ENCODE measurements at places on chromosomes 2 and 18.
A peak's percentile ranks its signal among the peaks of the same experiment; 100 is the strongest.

DNA sequence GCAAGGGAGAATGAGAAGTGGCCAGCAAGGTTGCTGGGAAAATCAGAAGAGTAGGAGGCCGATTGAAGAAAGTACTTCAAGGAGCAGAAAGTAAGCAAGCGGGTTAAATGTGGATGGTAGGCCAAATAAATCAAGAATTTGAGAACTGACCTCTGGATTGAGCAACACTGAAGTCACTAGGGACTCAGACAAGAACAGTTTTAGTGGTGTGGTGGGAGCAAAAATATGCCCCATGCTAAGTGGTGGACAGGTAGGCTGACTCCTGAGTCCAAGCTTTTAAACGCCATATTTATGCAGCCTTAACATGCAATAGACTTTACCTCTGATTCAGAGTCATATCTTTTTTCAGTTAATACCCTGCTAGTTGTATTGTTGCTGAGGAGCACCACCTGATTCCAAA is 4.5 kb downstream of the TRABD2A start:
- no peak for DNase-seq

- DNase-seq: no peak
Observed at GRCh38 chr2:239160226-239161143, 240.3 kb downstream of the HDAC4 start.

DNA sequence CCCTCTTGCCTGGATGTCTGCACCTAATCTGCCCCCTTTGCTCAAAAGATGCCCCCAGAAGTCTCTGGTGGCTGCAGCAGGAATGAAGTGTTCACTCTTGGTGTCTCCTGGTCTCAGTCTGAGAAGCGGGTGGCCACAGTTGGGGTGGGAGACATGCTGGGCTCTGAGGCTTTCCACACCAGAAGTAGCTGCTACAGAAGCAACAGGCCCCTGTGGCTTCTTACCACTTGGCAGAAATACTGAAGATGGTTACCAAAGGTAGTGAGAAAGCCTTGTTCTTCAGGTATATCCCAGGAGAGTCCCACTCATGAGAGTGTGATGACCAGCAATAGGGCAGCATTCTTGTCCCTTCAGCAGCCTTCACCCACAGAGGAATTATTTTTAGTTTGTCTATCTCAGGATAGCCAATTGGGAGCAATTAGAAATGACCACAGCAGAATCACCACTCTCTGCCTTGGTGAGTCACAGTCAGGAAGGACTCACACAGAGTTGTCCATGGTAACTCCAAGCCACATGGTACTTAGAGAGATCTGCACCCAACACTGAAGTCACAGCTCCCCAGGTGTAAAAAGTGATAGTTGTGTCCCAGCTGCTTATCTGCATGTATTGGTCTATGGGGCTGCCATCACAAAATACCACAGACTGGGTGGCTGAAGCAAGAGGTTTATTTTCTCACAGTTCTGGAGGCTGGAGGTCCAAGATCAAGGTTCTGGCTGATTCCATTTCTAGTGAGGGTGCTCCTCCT is 169.8 kb upstream of the ID2 start:
- peak; percentile 39 for DNase-seq

DNA sequence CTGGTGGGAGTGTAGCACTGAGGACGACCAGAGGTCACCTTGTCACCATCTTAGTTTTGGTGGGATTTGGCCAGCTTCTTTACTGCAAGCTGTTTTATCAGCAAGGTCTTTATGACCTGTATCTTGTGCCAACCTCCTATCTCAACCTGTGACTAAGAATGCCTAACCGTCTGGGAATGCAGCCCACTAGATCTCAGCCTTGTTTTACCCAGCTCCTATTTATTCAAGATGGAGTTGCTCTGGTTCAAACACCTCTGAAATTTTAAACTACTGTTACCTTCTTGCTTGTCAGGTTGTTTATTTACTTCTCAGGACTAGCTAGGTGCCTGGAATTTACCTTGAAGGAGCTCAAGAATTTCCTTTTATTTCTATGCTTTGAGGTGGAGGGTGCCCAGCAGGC is 9.5 kb upstream of the KCNG3 start:
- DNase-seq: no peak

- DNase-seq: no peak
Observed at GRCh38 chr2:122706757-122707223, 951.3 kb downstream of the TSN start.

- no peak for DNase-seq
Observed at GRCh38 chr2:136916131-136916530, 150.8 kb downstream of the THSD7B start.

GRCh38 chr2:23412556-23413155 is 27.7 kb downstream of the KLHL29 start:
- no peak for DNase-seq

- DNase-seq: no peak
Observed at GRCh38 chr2:237883951-237884446, 24.6 kb downstream of the RAMP1 start.

- DNase-seq: no peak
Observed at GRCh38 chr2:145807968-145808367, 1288.0 kb upstream of the ZEB2 start.

- DNase-seq: no peak
Observed at GRCh38 chr2:65576861-65577601, 144.6 kb upstream of the SPRED2 start.

GRCh38 chr2:146130290-146130689 is 1610.4 kb upstream of the ZEB2 start:
- no peak for DNase-seq

DNA sequence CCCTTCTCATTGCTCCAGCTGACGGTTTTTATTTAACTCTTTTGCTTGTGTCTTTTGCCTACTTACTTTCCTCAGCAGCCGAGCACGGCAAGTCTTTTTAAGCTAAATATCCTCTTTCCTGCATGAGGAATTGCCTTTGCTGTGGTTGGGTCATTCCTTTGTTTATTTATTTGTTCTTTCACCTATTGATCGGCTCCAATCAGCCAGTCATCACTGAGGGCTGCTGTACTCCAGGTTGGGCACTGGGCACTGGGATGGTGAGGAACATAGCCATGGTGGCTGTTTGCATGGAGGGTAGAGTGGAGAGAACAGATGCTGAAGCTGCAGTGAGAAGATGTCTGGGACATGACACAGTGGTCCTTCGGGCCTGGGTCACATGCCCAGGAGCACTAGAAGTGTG is 105.2 kb downstream of the CTIF start:
- DNase-seq: no peak

DNA sequence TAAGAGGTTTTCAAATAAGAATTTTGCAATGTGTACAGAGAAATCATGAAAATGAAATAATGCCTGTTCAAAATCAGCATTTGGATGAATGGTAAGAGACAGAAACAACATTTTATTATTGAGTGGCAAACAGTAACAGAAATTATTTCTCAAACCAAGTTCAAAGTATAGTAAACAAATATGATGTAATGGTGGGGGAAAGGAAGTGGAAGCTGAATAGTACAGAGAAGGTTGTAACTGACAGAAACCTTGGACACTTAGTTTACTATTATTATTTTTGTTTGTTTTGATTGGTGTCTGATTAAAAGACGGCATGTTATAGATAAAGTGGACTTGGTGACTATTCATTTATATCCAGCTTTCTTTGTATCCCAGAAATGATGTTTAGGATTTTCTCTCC is 1637.4 kb upstream of the ACVR2A start:
- DNase-seq: no peak

- no peak for DNase-seq
Observed at GRCh38 chr18:49859021-49859359, 45.7 kb upstream of the ACAA2 start.

GRCh38 chr2:138455691-138456090 is 45.9 kb upstream of the SPOPL start:
- no peak for DNase-seq

DNA sequence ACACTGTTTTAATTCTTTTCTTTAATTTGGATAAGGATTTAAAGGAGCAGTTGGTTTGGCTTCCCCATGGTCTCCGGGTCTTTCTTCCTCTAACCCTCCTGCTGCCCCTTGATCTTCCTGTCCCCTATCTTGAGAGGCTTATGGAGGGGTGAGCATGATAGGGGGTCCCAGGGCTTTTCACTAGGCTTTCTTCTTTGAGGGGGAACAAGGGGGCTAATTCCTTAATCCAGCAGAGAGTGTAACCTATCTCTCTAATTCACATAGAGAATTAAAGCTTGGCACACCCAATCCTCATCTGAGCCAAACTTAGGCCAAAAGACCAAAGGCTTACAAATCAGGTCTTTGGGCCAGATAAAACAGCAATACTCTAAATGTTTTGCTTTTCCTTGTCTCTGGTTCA is 21.5 kb upstream of the C2orf66 start:
- no peak for DNase-seq

DNA sequence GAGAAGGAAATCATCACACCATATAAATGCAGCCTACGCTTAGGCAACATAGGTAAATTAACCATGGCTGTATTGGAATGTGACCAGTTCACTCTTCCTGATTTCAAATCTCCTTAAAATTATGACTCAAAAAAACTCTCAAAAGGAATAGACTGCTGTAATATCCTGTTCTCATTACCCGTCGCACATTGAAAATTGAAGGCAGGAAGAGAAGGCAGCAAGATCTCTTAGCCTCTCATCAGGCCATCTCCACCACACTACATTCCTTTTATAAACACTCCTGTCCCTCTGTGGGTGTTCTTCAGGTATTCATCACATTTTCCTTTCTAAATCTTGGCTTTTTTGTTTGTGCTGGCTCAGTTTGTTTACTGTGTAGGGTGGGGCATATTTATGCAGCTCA is 83.2 kb downstream of the PPP1R1C start:
- DNase-seq: no peak

- no peak for DNase-seq
Observed at GRCh38 chr2:66522611-66523376, 87.9 kb downstream of the MEIS1 start.

- no peak for DNase-seq
Observed at GRCh38 chr2:167140767-167141166, 252.5 kb downstream of the XIRP2 start.

- DNase-seq: no peak
Observed at GRCh38 chr2:37390777-37391176, 46.3 kb downstream of the QPCT start.

DNA sequence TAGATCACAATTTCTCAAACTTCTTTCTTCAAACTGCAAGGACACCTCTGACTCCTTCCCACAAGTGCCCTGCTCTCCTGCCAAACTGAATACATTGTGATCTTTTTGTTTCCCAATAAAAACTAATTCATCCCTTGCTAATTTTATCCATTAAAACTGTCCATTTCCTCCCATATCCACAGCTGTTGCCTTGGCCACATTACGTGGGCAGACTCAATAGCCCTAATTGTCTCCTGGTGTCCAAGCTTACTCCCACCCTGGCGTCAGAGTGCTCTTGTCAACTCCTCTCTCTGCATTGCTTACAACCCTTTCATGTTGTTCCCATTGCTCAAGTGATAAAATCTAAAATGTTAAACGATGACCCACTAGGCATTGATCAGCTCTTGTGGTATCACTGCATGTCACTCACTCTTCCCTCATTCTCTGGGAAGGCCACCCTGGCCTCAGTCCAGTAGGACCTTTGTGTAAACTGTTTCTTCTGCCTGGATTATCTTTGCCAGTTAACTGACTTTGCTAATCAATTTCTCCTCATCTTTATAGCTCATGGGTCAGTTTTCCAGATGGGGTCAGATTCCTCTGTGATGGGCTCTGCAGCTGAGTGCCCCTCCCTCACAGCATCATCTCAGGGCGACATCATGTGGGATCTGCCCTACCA is 525.0 kb downstream of the SLC4A3 start:
- no peak for DNase-seq

DNA sequence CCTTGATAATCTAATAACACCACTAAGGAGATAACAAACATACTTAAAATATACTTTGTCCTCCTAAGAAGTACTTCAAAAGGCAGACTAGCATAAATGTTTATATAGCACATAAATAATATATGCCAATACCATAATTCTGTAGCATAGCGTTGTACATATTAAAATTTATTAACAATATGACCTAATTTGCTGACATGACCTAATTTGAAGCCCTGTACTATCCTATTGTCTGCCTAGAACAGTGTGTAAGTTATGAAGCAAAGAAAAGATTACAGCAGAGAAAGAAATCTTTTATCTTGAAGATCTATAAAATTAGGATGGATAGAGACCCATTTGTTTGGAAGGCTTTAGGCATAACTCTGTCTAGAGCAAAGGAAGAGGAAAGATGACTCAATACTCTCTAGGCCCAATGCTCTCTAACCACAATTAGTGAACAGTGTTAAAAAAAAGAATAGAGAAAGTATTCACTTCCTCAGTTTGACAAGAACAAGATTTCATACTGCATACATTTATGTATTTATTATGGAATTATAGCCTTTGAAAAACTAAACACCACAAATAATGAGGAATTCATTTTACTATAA is 231.3 kb downstream of the ZRANB3 start:
- DNase-seq: no peak

- DNase-seq: no peak
Observed at GRCh38 chr2:224611938-224612337, 26.8 kb upstream of the CUL3 start.

GRCh38 chr2:11713815-11714214 is 32.6 kb upstream of the LPIN1 start:
- DNase-seq: no peak
